Lung (tissue), 17 donors: ENCODE measurements at places on chromosomes 11 and 22. TPM values are rescaled to one million over a fixed set of nuclear protein-coding genes. Genes with fewer than 3 reads are reported as not detected.

The LRFN4 gene
- total RNA-seq, result 4.6 TPM

The SHANK2 gene
- 42.7 TPM for total RNA-seq

The TPBGL gene
- total RNA-seq, result 0.58 TPM

The HIC2 gene
- 6.1 TPM for total RNA-seq

DNA sequence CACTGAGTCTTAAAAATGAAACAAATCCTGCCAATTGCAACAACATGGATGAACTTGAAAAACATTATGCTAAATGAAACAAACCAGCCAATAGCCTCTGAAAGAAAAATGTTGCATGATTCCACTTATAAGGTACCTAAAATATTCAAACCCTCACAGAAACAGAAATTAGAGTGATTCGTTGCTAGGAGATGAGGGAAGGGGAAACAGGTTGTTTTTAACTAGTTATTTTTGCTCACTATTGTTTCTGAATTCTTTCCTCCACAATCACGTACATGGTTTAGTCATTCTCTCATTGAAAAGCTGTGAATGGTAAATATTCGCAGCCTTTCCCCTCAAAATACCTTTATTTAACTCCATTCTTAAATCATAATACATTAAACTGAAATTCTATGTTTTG is 14.0 kb upstream of the TYR start:
- no peak for DNase-seq

- no peak for DNase-seq
These were observed 22.7 kb upstream of the FGF19 start for GRCh38 chr11:69726481-69726880.

DNA sequence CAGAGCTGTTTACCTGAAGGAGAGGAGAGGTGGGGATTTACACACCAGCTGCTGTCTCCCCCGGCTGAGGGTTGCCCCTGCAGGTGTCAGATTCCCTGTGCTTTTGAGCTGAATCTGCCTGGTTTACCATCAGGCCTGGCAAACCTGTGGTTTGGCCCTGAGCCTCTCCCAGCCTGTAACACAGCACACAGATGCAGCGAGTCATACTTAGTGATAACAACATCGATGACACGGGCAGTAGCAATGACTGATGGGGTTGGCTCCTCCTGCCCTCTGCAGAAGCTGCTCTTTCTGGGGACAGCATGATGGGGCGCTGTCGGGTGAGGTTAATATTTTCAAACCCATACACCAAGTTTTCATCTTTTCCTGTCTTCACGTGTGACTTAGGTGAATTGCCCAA is 380.0 kb upstream of the B3GAT1 start:
- DNase-seq, result no peak

GRCh38 chr11:109769858-109770257 is 323.3 kb upstream of the ZC3H12C start:
- DNase-seq, result no peak

GRCh38 chr11:2781408-2782274 is 81.8 kb upstream of the KCNQ1OT1 start:
- peak; percentile 82 for DNase-seq

DNA sequence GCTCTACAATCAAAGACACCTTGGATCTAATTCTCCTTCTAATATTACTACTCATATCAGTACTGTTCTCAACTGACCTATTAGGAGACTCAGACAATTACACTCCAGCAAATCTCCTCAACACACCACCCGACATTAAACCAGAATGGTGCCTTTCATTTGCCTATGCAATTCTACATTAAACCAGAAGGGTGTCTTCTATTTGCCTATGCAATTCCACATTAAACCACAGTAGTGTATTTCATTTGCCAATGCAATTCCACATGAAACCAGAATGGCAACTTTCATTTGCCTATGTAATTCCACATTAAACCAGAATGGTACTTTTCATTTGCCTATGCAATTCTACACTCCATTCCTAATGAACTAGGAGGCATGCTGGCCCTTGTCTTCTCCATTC is 15.3 kb upstream of the APOL3 start:
- no peak for DNase-seq

GRCh38 chr22:33381531-33382406 is 323.6 kb upstream of the SYN3 start:
- no peak for DNase-seq

- no peak for DNase-seq
These were observed 107.3 kb upstream of the HSD17B12 start for GRCh38 chr11:43573233-43573632.

DNA sequence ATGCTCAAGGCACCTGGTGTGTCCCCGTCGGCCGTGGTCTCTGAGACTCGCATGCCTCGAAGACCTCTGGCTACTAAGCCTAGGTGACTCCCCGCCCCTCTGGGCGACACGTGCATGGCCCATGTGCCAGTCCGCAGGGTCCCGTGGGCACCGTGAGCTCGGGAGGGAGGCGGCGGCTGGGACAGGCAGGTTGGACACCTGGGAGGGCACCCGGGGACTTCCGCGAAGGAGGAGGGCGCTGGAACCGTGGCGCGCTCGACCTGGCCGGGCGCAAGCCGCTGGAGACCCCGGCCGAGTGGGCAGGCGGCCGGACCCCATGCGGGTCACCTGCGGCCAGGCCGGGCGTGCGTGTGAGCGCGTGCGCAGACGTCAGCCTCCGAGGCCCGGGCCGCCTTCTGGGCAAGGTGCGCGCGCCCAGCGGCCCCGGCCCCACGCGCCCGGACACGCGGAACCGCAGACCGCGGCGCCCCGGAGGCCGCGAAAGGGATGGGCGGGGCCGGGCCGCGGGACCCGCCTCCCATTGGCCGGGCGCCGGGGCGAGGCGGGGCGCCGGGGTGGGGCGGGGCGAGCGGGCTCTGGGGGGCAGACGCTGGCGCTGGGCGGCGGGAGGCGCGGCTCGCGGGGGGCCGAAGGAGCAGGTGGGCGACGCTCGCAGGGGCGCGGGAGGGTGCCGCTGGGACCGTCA is 579 bp upstream of the RASD2 start:
- DNase-seq, result no peak

- no peak for DNase-seq
These were observed 13.2 kb upstream of the MPZL2 start for GRCh38 chr11:118277312-118277711.
